NAMALWA (cell line): ENCODE measurements at places on chromosomes 3 and 15.

- no peak for DNase-seq
Measured at GRCh38 chr3:48945891-48946549, 27.4 kb downstream of the ARIH2 start.

DNA sequence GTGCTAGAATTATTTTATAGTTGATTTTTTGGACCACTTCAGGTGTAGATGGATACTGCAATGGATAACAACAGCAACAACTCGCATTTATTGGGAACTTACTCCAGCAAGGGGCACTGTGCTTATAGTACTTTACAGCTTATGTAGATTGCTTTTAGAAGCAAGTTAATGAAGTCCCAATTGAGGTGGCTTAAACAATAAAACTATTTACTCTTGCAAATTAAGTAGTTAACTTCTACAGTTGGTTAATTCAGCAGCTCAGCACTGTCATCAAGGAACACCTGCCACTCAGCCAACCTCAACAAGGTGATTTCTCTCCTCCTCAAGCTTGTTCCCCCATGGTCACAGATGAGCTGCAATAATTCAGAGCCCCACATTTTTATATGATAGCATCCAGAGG is 124.1 kb downstream of the RASA2 start:
- DNase-seq: no peak

DNA sequence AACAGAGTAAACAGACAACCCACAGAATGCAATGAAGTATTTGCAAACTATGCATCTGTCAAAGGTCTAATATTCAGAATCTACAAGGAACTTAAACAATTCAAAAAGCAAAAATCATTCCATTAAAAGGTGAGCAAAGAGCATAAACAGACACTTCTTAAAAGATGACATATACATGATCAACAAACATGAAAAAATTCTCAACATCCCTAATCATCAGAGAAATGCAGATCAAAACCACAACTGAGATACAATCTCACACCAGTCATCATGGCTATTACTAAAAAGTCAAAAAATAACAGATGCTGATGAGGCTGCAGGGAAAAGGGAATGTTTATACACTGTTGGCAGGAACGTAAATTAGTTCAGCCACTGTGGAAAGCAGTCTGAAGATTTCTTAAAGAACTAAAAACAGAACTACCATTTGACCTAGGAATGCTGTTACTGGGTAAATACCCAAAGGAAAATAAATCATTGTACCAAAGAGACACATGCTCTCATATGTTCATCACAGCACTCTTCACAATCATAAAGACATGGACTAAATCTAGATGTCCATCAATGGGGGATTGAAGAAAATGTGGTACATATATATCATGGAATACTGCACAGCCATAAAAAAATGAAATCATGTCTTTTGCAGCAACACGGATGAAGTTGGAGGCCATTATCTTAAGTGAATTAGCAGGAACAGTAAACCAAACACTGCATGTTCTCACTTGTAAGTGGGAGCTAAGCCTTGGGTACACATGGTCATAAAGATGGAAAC is 393.3 kb upstream of the CBLB start:
- no peak for DNase-seq

DNA sequence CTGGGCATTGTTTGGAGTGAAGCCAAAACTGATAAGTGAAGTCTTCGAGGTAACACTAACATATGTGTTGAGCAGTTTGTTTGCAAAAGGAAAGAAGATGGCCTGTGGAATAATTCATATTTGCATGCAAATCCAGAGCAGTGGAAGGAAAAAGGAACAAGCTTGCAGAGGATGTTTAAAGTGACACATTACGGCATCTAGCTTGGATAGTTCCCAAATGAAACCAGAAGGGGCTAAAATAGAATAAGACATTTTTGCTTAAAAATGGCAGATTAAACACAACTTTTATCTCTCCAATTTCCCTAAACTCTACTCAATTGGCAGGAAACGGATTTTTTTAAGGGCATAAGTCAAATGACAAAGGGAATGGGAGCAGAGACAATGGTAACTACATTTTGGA is 25.4 kb upstream of the RYK start:
- no peak for DNase-seq

GRCh38 chr3:24258260-24258659 is 236.4 kb downstream of the THRB start:
- no peak for DNase-seq

DNA sequence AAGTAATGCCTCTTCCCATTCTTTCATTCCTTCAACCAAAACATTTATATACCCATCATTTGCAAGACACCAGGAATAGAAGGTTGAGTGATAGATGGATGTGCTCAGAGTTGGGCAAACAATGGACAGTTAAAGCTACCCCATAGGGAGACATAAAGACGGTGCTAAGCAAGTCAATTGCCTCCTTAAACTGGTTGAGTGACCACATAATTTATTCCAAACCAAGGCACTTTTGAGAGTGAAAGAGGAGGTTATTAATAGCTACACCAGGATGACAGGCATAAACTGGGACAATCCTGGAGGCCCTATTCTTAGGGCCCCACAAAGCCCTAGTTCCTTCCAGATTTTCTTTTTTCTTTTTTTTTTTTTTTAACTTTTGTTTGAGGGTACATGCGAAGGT is 21.4 kb upstream of the DYNC1LI1 start:
- DNase-seq: no peak

GRCh38 chr3:9887480-9887879 is 2.9 kb upstream of the JAGN1 start:
- no peak for DNase-seq

DNA sequence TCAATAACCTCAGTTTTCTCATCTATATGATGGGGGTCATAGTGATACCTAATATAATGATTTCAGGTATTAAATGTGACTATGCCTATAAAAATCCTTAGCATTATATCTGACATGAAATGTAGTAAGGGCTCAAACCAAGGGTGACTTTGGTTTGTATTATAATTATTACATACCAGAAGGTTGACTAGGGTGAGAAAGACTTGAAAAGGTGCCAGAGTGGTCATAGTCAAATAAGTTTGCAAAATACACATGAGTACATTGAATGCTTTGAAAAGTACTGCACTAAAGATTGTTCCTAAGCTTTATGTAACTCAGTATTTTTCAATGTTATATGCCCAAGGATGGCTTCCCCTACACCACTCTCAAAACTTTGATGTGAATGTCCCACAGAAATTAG is 297.2 kb downstream of the ARPP21 start:
- no peak for DNase-seq

DNA sequence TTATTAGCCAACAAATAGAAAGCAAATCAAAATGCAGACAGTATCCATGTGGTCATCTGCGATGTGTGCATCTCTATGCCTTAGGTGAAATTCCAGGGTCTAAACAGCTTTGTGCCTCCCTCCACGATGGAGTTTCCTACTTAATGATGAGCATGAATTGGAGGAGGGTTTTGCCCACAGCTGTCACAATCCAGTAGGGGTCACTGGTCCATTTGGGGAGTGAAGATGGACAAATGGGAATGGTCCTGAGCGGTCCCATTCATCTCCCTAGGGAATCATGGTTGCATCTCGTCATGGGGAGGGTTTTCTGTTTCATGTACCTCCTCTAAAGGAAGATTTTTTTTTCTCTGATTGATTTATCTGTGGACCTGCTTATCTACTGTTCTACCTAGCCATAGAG is 358.0 kb downstream of the PTPRG start:
- DNase-seq: no peak

GRCh38 chr15:82159922-82160321 is 102.6 kb downstream of the EFL1 start:
- no peak for DNase-seq

- no peak for DNase-seq
Measured at GRCh38 chr15:93709708-93710107, 521.7 kb upstream of the MCTP2 start.

DNA sequence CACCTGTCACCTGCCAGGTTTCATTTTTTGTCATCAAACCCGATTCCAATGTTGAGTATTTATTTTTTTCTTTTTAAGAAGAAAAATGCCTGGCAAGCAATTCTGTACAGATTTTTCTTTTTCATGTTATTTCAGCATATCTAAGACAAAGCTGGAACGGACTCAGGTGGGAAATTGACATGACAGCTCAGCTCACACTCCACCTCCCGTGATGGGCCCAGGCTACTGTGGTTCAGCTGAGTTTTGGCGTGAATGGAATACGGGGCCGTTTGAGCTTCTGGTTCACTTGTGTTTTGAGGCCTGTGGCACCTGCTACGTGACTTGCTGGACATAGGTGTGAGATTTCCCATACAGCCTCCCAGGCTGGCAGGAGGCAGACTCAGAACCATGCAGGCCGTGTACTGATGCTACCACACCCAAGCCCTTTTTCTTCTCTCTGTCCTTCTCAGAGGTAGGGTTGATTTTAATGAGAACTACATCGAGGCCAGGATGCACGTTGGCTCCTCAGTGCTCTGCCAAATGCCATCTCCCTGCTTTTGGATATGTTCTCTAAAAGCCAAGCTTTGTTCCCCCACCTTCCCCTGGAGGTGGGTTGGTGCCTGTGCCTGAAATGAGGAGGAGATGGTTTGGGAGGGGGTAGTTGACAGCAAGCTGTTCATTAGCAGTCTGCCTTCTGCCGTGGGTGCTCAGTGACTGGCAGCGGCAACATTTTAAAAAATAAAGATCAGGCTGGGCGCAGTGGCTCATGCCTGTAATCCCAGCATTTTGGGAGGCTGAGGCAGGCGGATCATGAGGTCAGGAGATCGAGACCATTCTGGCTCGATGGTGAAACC is 48.7 kb downstream of the TRAK1 start:
- no peak for DNase-seq

DNA sequence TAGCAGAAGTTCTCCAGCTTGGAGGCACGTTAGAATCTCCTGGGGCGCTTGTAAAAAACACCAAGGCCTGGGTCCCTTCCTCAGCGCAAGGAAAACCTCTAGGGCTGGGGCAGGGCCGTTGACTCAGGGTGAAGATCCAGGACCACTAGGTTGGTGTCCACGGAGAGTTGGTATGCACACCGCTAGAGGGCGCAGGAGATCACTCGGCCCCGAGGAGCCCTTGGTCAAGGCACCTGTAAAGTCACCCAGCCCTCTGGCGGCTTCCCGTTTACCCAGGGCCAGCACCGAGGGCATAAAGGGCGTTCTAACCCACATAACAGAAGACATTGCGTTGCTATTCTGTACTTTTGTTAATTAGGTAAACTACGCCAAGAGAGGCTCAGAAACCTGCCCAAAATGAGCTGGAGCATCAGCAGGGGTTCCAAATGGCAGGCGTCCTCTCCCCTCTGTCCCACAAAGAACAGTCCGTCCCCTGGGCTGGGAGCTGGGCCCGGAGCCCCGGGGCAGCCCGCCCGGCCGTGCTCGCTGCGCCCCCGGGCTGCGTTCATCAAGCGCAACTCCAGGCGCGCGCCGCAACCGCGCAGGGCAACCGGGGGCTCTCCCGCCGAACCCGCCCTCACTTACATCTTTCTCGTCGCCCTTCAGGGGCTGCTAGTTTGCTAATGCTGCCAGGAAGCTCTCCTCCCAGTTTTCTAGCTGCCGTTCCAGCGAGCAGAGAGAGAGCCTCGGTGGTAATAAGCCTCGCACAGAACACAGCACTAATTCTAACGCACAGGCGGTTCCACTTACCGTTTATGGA is 332.1 kb downstream of the ARRDC4 start:
- DNase-seq: peak; percentile 62

DNA sequence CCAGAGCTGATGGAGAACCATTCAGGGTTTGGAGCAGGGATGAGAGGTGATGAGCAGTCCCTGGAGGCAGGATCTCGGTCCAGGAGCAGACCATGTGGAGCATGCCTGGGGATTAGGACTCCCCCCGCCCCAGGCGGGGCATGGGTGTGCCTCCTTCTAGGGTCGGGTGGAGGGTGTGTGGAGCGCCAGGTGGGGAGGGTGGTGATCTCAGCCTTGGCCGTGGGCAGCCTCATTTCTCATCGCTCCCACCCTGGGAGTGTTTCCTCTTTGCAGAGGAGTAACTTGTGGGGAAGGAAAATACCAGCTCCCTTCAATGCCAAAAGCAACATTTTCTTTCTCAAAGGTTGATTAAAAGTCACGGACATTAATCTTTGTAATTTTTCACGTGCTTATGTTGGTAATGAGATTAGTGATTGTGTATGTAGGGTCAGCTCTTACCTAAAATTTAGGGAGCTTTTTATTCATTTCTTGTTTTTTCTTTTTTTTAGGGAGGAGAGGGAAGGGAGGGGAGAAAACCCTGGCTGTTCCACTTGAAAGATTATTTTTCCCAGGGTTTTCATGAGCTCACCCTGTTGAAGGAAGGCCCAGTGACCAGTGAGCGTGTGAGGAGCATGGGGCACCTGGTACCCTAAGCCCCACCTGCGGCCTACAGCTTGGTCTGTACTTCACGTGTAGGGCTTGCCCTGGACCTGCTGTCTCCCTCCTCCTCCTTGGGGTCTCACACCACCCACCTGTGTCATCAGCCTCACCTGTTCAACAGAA is 11.0 kb downstream of the FBLN2 start:
- no peak for DNase-seq

DNA sequence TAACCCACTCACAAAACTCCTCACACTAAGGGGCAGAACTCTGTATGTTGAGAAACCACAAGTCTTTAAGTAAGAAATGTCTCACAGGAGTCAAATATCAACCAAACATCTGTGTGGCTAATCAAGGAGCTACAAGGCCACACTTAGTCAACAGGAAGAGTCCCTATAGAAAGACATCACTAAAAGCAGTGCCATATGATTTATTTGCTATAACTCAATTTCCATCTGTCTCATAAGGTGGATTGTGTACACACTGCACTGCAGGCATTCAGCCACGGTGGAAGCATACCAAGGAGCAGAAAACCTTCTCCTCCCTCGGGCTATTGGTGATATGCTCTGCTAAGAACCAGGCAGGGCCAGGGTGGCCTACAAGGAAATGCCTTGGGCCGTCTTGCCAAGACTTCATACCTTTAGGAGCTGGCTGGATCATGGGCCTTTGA is 197.6 kb upstream of the CFAP20DC start:
- DNase-seq: peak; percentile 5

DNA sequence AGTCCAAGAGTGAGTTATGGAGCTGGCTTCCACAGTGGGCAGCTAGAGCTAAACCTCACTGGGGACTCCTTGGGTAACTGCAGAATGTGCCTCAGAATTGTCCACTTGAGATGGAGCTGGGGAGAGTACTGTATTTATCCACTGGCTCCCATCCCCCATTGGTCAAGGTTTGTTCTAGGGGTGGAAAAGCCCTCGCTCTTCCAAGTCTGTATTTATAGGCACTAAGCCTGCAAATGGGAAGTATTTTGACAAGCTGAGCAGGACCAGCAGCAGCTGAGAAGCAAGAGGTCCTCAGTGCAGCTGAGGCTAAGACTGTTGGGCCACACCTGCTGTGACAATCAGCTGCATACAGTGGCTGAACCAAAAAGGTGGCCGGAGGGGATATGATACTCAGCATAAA is 5.8 kb downstream of the USP13 start:
- no peak for DNase-seq

DNA sequence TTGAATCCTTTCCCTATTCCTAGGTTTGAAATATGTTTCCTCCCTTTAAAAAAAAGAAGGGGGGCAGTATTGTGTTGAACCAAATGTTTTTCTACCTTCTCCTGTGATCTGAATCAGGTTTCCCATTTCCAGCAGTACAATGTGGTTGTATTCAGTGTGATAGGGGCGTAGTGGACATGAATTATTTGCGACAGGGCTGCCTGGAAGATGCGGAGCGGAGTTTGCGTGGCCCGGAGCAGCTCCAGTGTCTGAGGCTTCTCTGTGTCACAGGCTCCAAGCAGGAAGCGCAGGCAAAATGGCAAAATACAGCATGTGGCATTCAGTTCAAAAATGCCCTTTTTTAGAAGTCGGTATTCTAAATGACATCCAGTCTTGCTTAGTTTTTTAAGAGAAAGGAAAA is 154.4 kb downstream of the PGPEP1L start:
- DNase-seq: peak; percentile 85
